ENCODE measurements at places on chromosomes 5 and 9.

- DNase-seq: no peak
Observed at GRCh38 chr5:149869411-149869821, 75.2 kb downstream of the PDE6A start.

GRCh38 chr9:77764894-77765780, 117.0 kb upstream of the GNA14 start:
- no peak for DNase-seq

- DNase-seq: peak; percentile 4
Observed at GRCh38 chr5:1515921-1516571, 7.7 kb downstream of the LPCAT1 start.

DNA sequence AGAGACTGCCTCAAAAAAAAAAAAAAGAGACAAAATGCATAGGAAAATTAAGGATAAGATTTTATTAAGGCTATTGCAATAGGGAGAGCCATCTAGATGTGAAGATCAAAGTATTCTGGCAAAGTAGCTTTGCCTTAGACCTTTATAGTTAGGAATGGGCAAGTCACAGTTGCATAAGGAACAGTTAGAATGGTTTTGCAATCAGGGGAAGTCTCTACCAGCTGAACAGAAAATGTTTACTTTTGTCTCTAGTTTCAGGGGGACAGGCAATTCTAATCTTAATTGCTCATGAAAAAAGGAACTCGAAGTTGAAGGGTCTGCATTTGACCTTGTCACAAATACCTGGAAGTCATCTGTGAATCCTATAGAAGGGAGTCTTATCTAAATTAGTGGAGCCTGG, 13.1 kb upstream of the ATP6V1G1 start:
- DNase-seq: no peak

- no peak for DNase-seq
Observed at GRCh38 chr9:84394036-84394435, 53.5 kb upstream of the SLC28A3 start.

- DNase-seq: no peak
Observed at GRCh38 chr9:18976709-18977531, 56.1 kb downstream of the SAXO1 start.

DNA sequence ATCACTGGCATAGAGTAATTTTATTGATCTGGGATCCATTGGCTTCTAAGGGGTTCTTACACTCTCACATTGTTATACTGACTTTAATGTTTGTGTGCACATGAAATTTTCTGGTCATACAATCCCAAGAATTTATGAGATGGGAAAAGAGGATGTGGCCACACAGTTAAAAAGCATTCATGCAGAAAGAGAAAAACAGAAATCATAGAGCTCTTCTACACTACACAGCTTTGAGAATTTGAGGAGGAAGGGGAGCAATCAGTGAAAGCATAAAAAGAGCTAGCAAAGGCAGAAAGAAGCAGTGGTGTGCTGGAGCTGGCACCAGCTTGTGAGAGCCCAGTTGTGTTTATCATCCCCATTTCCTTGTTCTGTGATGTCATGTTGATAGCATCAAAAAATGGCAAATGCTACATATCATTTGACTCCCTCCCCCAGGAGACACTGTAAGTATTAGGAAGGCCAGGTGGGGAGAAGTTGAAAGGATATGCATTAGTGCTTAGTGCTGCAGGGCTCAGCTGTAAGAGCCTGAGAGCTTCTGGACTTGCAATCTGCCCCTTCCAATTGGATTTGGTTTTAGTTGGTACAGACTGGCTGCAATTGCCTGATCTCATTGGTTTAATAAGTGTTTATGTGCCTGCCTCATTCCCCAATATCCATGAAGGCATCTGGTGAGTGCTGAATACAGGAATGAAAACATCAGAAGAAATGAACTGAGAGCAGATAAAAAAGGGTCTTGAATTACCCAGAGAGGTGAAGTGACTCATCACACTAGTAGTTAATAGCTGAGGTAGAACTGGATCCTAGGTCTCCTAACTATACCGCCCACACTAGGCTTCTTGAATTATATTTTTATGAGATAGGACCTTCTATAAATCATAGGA, 30.9 kb downstream of the RHOBTB3 start:
- DNase-seq: no peak

GRCh38 chr9:87714819-87715218, 11.1 kb upstream of the CTSL start:
- DNase-seq: peak; percentile 92

GRCh38 chr5:90949469-90950358, 391.1 kb downstream of the ADGRV1 start:
- no peak for DNase-seq

DNA sequence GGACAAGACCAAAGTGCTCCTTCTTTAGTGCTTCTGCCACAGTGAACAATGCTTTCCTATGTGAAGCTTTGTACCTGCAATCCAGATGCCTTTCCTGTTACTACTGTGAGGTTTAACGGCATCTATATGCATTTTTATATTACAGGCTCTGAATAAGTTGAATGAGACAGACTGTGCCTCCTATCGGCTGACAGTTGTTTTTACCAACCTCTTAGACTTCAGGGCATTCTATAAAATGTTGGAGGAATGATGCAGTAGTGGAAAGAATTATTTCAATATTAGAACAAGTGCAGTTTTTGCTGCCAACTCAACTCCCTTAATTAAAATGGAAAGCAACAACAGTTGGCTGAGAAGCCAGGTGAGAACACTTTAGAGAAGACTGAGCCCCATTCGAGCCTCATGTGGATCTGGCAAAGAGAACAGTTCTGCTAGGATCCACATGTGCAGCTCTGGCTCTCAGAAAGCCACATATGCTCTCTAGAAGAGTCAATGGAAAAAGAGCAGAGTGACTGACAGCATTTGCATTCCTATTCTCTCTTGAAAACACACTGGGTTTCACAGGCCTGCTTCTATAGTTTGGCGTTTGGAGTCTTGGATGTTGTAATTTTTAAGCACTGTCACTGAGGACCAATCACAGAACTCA, 147.5 kb downstream of the LURAP1L start:
- no peak for DNase-seq

GRCh38 chr5:86143837-86144236, 473.9 kb upstream of the COX7C start:
- no peak for DNase-seq

- DNase-seq: peak; percentile 64
Observed at GRCh38 chr9:129773262-129774048, 20.6 kb upstream of the PTGES start.

DNA sequence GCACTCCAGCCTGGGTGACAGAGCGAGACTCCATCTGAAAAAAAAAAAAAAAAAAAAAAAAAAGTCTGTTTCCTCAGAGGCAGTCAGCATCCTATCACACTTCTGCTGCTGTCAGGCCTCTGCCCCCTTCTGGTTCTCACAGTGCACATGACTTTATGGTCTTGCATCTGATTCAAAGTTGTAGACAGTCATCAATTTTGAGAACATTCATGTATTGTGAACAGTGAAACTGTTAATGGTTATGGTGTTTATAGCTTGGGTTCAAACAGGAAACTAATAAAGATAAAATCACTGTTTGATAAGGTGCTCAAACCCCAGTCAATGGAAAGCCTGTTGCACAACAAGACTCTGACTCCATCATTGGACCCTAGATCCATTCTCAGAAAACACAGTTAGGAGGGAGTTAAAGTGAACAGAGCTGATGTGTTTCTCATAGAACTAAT, 61.4 kb downstream of the FOXD1 start:
- DNase-seq: no peak

- DNase-seq: no peak
Observed at GRCh38 chr9:4678679-4679267, 596 bp upstream of the CDC37L1 start.

DNA sequence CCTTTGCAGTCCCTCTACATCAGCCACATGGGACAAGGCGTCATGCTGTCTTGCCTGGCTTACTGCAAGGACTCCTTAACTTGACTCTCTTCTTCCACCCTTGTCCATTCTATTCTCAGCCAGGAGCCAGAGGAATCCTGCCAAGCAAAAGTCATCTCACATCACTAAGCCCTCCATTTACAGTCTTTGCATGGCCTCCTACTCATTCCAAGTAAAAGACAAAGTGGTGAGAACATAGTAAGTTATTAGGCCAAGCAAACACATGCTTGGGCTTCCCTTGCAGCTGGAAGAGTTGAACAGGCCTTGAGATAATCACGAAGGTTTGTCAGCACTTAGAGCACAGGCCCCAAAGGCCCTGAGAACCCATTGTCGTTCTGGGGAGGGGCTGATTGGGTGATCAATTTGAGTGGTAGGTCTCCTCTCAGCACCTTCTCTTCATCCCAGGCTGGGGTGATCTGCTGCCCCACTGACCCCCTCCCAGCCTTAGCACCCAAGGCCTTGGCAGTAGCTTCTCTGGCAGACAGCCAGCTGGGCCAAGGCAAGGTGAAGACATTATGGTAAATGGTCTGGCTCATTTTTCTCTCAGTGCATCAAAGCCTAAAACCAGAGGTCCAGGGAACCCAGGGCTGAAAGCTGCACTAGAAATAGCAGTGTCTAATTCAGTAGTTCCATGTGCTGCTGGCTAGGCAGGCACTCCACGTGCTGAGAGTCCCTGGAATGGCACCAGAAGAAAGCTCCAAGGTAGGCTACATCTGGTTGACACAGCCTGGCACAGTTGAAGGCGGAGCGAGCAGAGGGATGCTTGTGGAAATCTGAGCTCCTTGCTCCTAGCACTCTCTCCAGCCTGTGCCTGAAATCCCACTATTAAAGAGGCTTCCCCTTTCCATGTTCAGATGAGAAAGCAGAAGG, 121.4 kb downstream of the ASTN2 start:
- DNase-seq: no peak

DNA sequence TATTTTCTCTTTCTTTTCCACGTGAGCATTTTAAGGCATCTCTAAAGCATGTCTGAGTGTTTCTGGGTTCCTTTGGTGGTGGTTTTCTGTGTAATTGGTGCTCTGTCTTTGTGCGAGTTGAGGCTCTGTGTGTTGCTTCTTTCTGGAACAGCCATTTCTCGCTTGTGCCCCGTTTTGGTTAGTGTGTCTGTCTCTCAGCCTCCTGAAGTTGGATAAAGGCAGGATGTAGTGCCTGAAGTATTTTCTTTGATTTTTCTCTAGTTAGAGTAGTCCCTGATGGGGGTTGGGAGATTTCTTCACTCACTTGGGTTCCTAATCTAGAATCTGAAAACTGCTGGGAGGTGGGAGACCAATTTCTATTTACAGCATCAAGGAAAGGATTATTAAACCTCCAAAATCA, 129.7 kb upstream of the TMEM161B start:
- DNase-seq: no peak

- no peak for DNase-seq
Observed at GRCh38 chr5:113526421-113526820, 12.9 kb downstream of the YTHDC2 start.

DNA sequence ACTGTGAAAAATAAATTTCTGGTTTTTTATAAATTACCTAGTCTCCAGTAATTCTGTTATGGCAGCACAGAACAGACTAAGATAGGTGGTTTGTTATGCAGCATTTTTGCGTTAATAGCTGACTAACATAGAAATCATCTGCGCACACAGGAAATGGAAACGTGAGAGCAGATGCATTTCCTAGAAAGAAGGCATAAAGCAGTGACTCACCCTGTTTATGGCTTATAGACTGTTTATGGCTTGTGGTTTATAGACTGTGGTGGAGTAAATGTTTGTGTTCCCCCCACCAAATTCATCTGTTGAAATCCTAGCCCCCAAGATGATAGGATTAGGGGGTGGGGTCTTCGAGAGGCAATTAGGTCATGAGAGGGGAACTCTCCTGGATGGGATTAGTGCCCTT, 18.3 kb upstream of the OSMR start:
- no peak for DNase-seq

- DNase-seq: no peak
Observed at GRCh38 chr5:6850106-6850432, 136.8 kb downstream of the TENT4A start.

DNA sequence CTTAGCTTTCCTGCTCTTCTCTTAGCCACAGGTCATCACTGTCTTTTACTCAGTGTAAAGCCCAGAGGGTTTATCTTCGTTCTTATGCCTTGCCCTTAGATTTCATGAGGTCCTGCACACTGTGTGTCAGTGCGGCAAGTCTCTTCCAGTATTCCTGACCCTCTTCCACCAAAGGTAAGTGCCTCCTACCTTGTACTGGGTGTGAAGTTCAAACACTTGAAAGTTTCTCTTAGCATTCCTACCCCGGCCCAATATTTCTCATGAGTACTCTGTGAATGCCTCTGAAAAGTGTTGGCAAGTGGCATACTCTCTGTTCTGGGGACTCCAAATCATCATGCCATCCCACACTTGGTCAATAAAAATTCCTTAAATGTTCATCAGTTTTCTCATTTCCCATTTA, 37.4 kb downstream of the FBXO4 start:
- DNase-seq: no peak

GRCh38 chr9:91676046-91676445, 252.4 kb upstream of the NFIL3 start:
- no peak for DNase-seq

DNA sequence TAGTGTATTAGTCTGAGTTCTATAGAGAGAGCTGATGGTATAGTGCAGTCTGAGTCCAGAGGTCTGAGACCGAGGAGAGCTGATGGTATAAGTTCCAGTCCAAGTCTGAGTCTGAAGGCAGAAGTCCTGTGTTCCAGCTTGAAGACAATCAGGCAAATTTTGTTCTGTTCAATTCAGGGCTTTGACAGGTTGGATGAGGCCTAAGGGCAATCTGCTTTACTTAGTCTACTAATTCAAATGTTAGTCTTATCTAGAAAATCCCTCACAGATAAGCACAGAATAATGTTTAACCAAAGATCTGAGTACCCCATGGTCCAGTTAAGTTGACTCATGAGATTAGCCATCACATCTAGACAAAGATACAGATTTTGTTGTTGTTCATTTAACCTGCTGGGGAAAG, 303.0 kb upstream of the KLF4 start:
- no peak for DNase-seq

- no peak for DNase-seq
Observed at GRCh38 chr9:104068546-104068945, 25.6 kb upstream of the SMC2 start.

- no peak for DNase-seq
Observed at GRCh38 chr9:85716031-85716877, 25.5 kb downstream of the AGTPBP1 start.

GRCh38 chr9:20358207-20358606, 264.1 kb downstream of the MLLT3 start:
- no peak for DNase-seq

DNA sequence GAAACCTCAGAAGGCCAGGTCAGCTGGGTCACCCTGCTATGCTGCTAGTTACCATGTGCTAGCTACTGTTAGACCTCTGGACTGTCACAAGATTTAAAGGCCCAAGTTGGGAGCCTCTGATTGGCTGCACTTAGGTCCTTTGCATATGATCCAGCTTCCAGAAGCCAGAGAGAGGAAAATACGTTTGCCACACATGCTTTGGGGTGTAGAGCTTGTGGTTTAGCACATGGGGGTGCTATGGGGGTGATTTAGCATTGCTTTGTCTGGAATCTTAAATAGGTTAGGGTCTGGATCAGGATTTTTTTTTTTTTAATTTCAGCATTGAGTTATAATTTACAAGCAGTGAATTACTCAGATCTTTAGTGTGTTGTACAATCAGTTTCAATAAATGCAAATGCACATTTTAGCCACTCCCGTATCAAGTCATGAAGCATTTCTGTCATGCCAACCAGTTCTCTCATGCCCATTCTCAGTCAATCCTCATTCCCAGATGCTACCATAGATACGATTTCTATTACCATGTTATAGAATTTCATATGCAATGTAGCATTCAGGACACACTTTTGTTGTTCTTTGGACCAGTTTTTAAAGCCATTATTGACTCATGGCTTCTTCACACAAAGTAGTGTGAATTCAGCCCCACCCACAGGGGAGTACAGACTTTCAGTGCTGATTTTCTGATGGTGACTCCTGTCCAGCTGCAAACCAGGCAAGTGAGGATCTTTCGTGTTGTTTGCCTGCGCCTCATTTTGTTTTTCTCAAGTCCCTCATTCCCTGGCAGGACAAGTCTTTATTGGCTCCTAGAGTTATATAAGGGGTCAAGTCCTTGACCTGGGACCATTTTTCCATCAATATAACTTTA, 250.4 kb downstream of the LRRC70 start:
- no peak for DNase-seq

All from body of pancreas (tissue), 4 donors.